Smooth muscle cell of the coronary artery (primary cell): ENCODE measurements at places on chromosomes 13 and 19. TPM values are rescaled to one million over a fixed set of nuclear protein-coding genes. Genes with fewer than 3 reads are reported as not detected.

Gene PLIN4
- total RNA-seq = 0.15 and 0.59 TPM in 2 replicates

Gene TMEM238
- total RNA-seq = 0.30 TPM in 1 of 2 replicates, not detected in the other

Gene CCDC169
- 1.7 and 3.5 TPM in 2 replicates for total RNA-seq

Gene ZNF543
- 6.7 and 9.3 TPM in 2 replicates for total RNA-seq

Gene IGLON5
- total RNA-seq = not detected in 2 replicates

Gene LRRC25
- under 0.01 TPM in 1 of 2 replicates, not detected in the other for total RNA-seq

Gene MEF2B
- not detected in 2 replicates for total RNA-seq

Gene SEMA6B
- 0.38 and 1.2 TPM in 2 replicates for total RNA-seq

Gene NLRP4
- not detected in 2 replicates for total RNA-seq
